Esophagus squamous epithelium (tissue), 5 donors: ENCODE measurements at places on chromosomes 16 and 17. TPM values are rescaled to one million over a fixed set of nuclear protein-coding genes. Genes with fewer than 3 reads are reported as not detected.

DNA sequence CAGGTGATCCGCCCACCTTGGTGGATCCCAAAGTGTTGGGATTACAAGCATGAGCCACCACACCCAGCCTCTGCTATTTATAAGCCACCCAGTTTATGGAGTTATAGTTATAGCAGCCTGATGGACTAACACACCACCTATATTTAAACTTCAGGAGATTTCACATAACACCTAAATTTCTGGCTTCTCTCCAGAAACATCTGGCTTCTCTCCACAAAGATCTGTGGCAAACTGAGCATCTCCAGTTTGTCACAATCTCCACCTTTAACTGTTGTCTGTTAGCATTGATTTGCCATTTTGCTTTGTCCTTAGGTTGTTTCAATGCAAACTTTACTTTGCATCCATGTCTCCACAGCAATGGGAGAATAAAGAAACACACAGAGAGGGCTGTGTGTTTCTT, 39.6 kb downstream of the GDE1 start:
- H3K36me3 ChIP-seq = no peaks in the 10 kb centered on the region
- no peak overlapping the region for H3K4me3 ChIP-seq
- H3K27me3 ChIP-seq = no peaks in the 10 kb centered on the region
- H3K4me1 ChIP-seq = no peaks in the 10 kb centered on the region
- H3K27ac ChIP-seq = no peak overlapping the region
- no peak for DNase-seq

ARHGAP23 gene
- 78.1 TPM for total RNA-seq

DNA sequence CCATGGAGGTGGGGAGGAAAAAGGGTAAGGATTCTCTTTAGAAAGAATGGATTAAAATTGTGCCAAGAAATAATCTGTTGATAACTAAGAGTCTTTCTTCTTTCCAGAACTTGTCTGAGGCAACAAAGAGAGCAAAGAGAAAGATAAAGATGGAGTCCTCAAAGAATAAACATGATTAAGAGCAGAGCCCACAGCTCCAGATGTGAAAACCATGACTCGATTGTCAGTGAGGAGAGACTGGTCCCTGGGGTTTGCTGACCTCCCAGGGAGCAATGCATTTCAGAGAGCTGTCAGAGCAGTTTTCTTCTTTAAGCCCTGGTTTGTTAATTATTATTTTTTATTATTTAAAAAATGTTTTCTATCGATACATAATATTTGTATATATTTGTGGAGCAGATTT, 74.6 kb downstream of the TMEM100 start:
- no peaks in the 10 kb centered on the region for H3K27me3 ChIP-seq
- H3K36me3 ChIP-seq = no peaks in the 10 kb centered on the region
- H3K4me3 ChIP-seq = no peak overlapping the region
- H3K27ac ChIP-seq = no peak overlapping the region
- DNase-seq = no peak

DNA sequence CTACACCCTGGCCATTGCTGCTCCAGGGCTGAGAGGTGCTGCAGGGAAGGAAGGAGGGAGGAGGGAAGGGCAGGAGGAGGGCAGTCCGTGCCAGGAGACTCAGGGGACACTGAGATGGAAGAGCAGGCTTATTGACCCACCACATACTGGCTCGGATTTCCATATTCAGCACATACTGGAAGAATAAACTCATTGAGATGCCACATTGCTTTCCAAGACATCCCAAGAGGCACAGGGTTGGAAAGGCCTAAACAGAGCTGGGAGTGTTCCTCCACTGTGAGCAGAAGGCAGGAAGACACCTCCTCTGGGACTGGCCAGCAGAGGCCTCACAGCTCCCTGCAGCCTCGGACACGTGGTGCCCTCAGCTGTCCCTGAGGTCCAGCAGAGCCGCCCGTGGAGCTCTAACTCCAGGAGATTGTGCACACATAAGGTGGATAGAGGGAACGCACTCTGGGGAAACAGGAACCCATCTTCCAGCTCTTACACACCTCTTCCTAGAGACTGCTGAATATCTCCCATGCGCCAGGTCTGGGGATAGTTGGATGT, 17.4 kb downstream of the CCDC182 start:
- H3K36me3 ChIP-seq = no peaks in the 10 kb centered on the region
- DNase-seq = no peak
- no peak overlapping the region for H3K4me3 ChIP-seq
- no peak overlapping the region for H3K27ac ChIP-seq
- no peaks in the 10 kb centered on the region for H3K4me1 ChIP-seq
- no peaks in the 10 kb centered on the region for H3K27me3 ChIP-seq

GRCh38 chr16:19595043-19595767, 39.7 kb downstream of the VPS35L start:
- H3K36me3 ChIP-seq = no peaks in the 10 kb centered on the region
- peak overlapping the region; percentile 50 for H3K27ac ChIP-seq
- peaks cover 25% of the 10 kb centered on the region for H3K4me1 ChIP-seq
- H3K27me3 ChIP-seq = no peaks in the 10 kb centered on the region
- no peak overlapping the region for H3K4me3 ChIP-seq
- no peak for DNase-seq
